ENCODE measurements at places on chromosomes 13 and 19.

GRCh38 chr13:66137384-66137783, 1092.8 kb downstream of the PCDH9 start:
- DNase-seq: no peak

DNA sequence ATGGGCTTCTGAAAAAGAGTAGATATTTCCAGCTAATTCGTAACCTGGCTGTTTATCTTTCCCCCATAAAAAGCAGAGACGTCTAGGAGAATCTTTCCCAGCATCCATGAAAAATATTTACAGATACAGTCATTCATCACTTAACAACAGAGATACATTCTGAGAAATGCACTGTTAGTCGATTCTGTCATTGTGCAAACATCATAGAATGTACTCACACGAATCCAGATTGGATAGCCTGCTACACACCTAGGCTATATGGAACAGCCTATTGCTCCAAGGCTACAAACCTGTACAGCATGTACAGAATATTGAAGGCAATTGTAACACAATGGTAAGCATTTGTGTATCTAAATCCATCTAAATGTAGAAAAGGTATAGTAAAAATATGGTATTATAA, 530.2 kb upstream of the NBEA start:
- no peak for DNase-seq

GRCh38 chr13:97239943-97240787, 18.0 kb downstream of the MBNL2 start:
- no peak for DNase-seq

DNA sequence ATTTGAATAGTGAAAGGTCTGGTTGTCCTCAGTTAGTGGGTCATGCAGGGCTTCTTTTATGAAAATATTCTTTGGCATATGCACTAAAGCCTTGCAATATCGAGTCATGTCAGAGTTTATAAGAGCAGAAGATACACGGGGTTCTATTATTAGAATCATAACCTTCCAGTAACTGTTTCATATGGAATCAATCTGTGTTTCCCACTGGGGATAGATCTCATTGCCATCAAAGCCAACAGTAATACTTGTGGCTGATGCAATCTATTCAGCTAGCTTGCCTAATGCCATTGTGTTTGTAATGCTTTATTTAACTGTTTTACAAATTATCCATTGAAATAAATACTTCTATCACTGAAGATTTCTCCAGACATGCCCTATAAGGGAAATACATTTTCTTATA, 746.9 kb upstream of the PCDH9 start:
- DNase-seq: no peak

GRCh38 chr13:23701186-23701585, 131.0 kb downstream of the TNFRSF19 start:
- DNase-seq: no peak

DNA sequence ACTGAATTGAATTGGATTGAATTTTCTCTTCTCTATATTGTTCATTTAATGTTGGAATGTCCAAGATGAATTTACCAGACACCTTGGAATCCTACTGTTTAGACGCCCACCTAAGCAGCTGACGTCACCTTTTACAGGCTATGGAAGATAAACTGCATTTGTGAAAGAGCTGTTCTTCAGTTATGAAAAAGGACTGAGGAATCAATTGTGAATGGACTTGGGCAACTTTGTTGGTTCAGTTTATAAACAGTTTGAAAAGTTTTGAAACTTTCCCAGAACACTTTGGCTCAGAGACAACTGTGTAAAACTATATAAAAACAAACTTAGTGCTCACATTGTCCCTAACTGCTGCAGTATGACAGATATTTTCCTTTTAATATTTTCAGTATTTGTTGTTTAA, 590.8 kb upstream of the SPRY2 start:
- no peak for DNase-seq

- DNase-seq: no peak
These were observed 235.9 kb downstream of the DCT start for GRCh38 chr13:94243551-94243950.

- no peak for DNase-seq
These were observed 1.6 kb downstream of the NACC1 start for GRCh38 chr19:13119627-13120026.
